ENCODE measurements at places on chromosomes 2 and 18.

GRCh38 chr2:98029718-98030222, 34.0 kb upstream of the TMEM131 start:
- no peak for DNase-seq

- DNase-seq: no peak
These were observed 3.2 kb downstream of the MAP3K2 start for GRCh38 chr2:127384529-127384928.

GRCh38 chr18:23939896-23940295, 74.7 kb upstream of the TTC39C start:
- DNase-seq: no peak

GRCh38 chr2:176063958-176064357, 19.8 kb downstream of the EVX2 start:
- DNase-seq: no peak

DNA sequence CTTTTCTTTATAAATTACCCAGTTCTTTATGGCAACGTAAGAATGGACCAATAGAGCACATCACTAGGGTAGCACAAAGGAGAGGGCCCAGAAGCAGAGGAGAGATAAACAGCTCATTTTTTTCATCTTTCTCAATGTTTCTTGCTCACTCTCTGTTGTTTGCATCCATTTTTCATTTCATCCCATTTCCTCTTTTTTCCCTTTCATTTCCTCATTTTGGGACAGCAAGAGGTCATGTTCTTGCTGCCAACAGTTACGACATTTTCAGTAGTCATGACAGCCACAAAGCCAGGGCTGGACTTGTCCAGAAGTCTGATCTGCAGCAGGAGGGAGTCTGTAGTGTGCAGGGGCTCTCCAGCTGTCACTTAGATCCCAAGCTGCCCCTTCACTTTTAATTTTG, 52.7 kb upstream of the CYP1B1 start:
- DNase-seq: no peak

GRCh38 chr2:127080938-127081755, 25.8 kb downstream of the BIN1 start:
- DNase-seq: no peak

DNA sequence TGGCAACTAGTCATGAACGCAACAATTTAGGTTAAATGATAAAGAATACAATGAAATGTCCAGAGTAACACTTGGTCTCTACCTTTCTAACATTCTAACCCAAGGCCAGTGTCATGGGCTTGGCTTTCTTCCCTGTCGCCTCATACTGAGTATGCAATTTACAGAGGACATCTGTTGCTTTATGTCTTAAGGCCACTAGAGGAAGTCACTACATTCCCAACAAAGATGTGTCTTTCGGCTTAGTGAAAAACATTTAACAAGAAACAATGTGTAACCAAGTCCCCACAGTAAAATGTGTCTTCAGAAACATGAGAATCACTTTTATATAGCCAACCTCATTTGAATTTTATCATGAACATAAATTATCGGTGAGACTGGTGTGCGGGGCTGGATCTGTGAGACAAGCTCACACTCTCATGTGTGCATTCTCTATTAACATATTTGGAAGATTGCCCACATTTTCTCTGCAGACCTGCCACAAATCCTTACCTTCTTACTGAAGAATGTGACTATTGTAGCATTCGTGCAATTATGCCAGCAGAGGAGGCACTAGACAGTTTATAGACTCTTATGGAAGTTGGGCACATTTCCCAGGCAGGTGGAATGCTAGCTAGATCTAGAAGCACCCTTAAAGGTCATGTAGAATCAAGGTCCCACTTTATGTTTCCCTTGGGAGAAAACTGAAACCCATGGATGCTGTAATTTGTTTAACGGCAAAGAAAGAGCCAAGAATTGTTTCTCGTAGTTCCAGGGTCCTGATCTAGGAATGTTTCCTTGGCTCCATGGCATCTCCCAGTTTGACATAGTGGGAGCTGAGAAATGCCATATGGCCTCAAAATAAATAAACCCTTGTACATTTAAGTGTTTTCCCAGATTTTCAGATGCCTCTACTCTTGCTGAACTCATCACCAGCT, 101.8 kb downstream of the CD226 start:
- DNase-seq: no peak

DNA sequence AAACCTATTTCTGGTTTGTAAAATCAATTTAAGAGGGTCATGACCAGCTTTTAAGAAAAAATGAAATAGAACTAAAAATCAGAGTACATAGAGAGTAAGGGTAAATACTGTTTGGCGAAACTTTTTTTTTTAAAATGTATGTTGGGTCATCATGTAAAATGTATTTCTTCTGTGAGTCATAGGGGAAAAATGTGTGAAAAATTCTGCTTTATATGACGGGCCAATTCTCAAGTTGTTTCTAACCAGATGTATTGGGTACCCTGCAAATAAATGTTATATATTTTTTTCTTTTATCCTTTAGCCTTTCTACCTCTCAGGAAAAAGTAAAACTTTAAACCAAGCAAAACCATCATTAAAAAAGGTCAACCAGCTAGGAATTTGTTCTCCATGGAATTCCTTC, 13.9 kb downstream of the AFTPH start:
- no peak for DNase-seq

- no peak for DNase-seq
These were observed 11.8 kb upstream of the TEX51 start for GRCh38 chr2:126886916-126887280.

All from pulmonary artery endothelial cell (primary cell).